OCI-M1 (cell line): ENCODE measurements at places on chromosomes 11 and 22.

GRCh38 chr11:33383075-33383919, 126.1 kb downstream of the HIPK3 start:
- no peak for DNase-seq

DNA sequence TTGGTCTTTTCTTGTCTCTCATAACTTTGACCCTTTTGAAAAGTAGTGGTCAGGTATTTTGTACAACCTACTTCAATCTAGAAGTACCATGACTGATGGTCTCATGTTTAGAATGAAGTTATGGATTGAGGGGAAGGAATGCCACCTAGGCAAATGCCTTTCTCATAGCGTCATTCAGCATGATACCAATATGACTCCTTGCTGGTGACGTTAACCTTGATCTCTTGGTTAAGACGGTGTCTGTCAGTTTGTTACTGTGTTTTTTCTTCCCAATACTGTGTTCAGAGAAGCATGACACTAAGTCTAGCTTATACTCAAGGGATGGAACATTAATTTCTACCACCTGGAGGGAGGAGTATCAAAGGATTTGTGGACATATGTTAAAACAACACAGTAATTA, 130.9 kb downstream of the KIF18A start:
- DNase-seq, result no peak

DNA sequence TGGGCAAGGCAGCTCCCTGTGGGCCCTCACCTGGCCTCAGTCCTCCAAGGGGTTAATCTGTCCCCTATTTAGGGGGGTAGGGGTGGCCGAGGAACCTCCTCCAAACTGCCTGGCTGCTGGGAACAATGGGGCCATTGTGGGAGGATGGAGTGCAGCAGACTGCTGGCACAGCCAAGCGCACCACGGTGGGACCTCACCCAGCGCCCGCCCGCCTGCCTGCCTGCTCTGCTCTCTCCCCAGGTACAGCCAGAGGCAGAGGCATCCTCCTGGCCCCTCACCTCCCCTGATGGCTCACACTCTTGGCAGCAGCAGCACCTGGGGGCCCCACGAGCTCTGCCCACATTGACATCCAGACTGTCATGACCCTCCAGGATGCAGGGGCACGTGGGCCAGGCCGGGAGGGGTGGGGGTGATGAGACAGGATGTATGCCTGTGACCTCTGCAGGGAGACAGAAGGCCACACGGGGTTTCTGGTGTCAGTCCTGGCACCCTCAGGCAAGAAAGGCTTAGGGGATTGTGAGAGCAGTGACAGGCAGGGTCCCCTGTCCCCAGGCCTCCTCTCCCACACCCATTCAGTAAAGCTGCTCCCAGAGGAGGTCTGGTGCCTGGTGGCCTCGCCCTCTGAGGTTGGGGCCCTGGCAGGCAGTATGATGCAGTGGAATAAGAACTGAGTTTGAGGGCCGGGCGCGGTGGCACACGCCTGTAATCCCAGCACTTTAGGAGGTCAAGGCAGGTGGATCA, 11.4 kb downstream of the BCL9L start:
- no peak for DNase-seq

- peak; percentile 58 for DNase-seq
These were observed at the start of gene KDELR3 for GRCh38 chr22:38467904-38468442. KDELR3 (plus strand) TSS chr22:38468096; CDS start chr22:38468234, 138 bp downstream.

DNA sequence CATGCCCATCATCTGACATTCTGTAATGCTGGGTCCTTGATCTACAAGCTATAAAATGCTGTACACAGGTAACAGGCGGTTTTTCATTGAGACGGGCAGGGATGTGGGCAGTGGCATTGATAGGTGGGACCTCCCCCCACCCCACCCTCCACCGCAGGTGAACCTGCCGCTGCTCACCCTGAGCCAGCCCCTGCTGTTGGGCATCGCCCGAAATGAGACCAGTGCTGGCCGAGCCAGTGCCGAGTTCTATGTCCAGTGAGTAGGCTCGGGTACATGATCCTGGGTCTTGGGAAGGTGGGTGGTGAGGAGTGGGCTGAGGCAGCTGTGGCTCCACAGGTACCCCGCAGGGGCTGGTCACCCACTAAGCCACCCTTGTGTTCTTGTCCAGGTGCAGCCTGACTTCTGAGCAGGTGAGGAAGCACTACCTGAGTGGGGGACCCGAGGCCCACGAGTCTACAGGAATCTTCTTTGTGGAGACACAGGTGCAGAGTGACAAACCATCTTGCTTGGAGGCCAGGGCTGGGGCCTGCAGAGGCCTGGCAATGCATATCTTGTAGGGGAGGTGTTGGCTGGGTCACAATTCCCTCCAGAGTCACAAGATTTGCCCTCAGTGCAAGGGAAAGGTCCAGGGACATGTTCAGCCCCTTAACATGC, 1.1 kb upstream of the DNAJC4 start:
- no peak for DNase-seq

DNA sequence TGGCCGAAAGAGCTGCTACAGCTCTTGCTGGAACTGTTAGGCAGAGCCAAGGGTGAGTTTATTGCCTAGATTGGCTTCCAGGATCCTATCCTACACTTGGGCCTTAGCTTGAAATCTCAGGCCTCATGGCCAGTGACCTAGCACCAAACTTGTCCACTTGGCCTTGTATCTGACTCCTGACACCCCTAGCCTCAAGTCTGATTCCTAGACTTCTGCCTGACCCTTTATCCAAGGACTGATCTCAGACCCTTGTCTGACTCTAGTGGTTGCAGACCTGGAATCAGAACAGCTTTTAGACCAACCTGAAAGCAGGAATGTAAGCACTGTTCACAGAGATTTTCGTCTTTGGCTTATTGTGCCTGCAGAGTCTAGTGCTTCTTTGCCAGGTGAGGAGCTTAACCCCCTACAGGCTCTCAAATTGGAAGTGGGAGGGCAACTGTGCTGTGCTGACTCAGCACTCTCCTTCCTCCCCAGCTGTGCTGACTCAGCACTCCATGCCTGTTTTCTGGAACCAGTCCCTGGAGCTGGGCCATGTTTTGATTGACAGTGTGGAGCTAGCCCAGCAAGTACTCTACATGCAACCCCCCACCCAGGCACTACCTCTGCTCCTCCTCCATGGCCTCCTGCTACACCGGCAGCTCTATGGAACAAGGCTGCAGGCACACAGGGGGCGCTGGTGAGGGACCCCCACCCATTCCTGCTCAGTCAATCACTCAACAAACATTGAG, 35.1 kb downstream of the RRP8 start:
- DNase-seq, result peak; percentile 80
